Activated naive CD4-positive, alpha-beta T cell treated with anti-CD3 and anti-CD28 coated beads, Interleukin-2, amount 10 ng/mL, durations not matched to agents 7 days and 5 days (primary cell): ENCODE measurements at places on chromosomes 1 and 21.
A peak's percentile ranks its signal among the peaks of the same experiment; 100 is the strongest.

DNA sequence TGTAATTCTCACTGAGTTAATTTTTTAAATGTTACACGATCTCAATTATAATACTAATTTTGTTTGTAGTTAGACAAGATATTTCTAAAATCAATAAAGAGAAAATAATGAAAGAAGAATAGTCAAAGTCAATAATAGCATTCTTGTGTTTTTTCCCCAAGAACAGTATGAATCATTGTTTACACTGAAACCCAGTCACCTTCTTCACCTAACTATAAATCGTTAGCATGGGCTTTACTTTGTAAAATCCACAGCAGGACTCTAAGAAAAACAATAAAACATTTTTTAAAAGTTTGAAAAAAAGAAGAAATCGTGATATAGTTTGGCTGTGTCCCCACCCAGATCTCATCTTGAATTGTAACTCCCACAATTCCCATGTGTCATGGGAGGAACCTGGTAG is 234.6 kb upstream of the LYPLAL1 start:
- DNase-seq: no peak

GRCh38 chr1:27878787-27879335 is 6.5 kb downstream of the THEMIS2 start:
- DNase-seq: no peak

- DNase-seq: no peak
Measured at GRCh38 chr1:38580594-38580993, 279.0 kb downstream of the RRAGC start.

GRCh38 chr1:30423570-30423969 is 299.8 kb downstream of the MATN1 start:
- no peak for DNase-seq

- no peak for DNase-seq
Measured at GRCh38 chr1:83909687-83910086, 89.2 kb downstream of the TTLL7 start.

GRCh38 chr1:93815366-93816110 is 63.5 kb downstream of the DNTTIP2 start:
- no peak for DNase-seq

DNA sequence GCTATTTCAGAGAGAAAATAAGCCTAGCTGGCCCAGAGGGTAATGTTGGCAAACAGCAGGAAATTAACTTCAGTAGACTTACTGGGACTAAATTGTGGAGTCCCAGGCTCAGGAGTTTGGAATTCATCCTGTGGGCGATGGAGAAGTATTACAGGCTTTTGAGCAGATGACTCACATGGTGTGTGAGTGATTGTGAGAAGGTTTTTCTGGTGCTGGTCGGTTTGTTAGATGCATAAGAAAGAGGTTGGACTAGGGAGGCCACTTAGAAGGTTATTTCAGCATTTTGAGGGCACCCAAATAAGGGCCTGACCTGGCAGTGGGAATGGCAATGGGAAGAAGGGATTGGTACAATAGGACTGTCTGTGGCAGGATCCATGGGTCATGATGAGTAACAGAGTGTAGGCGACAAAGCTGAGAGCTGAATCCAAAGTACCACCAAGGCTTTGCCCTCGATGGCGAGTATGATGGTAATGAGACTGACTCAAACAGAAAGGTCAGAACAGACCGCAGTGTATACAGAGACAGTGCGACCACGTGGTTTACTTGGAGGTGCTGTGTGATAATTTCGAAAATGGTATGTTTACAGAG is 69.2 kb upstream of the KIF26B start:
- no peak for DNase-seq

- no peak for DNase-seq
Measured at GRCh38 chr1:73910062-73910461, 287.9 kb downstream of the LRRIQ3 start.

DNA sequence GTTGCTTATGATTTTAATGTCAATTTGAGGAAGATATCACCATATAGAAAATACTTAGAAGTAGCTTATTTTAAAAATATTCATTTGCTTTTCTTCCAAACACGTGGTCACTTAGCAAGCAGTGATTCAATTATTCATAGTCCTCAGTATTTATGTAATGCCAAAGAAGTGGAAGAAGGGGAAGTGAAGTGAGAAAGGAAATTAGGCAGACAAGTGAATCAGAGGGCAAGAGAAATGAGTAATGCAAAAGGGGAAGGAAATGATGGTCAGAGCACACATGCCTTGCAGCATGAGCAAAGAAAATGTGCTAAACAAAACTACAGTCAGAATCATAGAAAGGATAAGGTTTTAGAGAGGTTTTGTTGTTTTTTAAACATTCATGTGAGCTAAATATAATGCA is 31.8 kb downstream of the SDCCAG8 start:
- no peak for DNase-seq

DNA sequence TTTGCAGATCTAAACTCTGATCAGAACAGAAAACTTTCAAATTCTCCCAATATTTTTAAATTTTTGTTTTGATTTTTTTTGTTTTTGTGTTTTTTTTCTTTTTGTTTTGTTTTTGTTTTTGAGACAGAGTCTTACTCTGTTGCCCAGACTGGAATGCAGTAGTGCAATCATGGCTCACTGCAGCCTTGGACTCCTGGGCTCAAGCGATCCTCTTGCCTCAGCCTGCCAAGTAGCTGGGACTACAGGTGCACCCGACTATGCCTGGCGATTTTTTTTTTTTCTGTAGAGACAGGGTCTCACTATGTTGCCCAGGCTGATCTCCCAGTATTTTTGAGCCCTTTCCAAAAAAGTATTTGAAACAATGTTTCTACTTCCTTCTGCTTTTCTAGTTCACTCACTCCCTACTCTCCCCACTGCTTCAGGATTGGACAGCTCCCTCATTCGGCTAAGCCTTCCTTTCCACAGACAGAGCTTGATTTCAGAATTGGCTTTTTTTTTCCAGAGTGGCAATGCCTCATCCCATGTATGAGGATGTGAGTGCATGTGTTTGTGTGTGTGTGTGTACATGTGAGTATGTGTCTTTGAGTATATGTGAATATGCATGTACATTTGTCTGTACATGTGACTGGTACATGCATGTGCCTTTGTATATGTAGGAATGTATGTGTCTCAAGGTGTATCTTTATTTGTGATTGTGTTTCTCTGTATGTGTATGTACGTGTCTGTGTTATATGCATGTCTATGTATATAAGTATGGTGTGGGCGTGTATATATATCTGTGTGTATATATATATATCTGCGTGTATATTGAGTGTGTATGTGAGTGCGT is 11.9 kb downstream of the LHX4 start:
- no peak for DNase-seq

DNA sequence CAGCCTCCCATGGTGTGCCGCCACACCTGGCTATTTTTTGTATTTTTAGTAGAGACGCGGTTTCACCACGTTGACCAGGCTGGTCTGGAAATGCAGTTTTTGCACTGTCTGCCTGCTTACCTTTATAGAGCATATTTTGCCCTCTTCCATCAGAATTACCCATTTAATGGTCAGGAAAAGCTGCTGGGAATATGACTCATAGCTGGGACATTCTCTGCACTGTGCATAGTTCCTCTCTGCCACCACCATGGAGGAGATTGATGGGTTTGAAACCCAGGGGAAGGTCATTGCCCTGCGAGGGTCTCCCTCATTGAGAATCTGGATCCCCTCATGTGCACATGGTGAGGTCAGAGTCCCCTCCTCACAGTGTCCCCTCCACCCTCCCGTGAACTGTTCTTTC is 32.1 kb downstream of the MX1 start:
- DNase-seq: no peak

- DNase-seq: no peak
Measured at GRCh38 chr1:213844632-213845031, 143.1 kb upstream of the PROX1 start.

DNA sequence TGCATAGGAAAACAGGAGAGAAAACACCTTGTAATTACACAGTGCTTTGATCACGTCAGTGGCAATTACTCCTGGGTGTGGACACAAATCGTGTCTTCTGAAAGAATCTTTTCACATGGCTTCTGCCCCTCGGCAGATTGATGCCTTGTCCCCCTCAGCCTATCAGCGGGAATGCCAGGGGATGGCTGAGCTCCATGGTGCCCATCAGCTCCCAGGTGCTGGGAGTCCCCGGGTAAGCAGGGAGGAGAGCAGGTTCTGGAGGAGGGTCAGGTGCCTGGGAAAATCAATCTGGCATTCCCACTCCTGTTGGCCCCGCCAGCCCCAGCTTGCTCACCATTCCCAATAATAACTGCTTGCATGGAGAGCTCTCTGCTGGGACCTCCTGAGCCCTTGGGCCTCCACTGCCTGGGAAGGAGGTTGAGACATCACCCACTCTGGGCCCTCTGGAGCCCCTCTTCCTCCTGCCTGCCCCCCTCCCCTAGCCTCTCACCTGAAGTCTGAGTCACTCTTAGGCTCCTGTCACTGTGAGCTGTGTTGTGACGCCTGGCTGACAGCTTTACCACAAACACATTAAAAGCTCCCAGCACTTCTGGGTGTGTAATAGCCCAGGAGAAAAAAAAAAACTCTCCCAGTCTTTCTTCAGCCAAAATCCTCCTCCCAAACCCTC is 4.9 kb downstream of the CAMK2N1 start:
- no peak for DNase-seq

- no peak for DNase-seq
Measured at GRCh38 chr21:38848187-38848609, 42.5 kb downstream of the ETS2 start.

- DNase-seq: no peak
Measured at GRCh38 chr1:233359431-233359830, 31.9 kb downstream of the MAP3K21 start.

- no peak for DNase-seq
Measured at GRCh38 chr1:28104866-28105467, 16.6 kb upstream of the EYA3 start.

DNA sequence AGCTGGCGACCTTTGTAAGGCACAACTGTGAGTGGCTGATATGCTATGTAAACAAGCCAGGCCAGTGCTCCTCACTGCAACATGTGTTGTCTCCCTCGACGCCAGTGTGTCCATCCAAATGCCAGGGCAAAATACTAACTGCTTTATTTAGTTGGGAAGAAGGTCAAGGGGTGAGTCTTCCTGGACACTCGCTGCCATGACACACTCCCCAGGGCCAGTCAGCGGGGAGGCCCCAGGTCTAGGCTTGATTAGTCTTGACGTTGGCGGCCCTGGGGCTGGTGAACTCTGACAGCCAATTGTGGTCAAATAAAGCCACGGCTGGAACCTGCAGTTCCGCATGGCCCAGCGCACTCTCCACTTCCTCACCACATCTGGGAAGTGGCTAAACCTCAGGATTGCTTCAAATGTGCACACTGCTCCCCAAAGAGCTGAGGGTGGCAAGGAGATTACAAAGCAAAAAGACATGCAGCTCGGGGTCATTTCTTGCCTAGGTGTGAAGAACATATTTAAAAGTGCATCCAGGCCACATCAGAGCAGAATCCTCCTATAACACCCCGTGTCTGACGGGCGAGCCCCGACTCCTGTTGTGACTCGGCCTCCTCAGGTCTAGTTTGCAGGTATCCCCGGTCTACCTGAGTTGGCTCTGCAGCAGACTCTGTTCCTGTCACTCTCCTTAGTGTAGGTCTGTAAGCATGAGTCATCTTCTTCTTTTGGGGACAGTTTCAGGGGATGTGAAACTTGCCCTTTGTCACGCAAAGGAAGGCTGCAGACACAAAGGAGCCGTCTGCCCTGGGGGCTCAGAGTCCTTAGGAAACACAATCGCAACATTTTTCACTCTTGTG is 183.5 kb downstream of the RUNX1 start:
- DNase-seq: peak; percentile 59

GRCh38 chr1:27496604-27497155 is 6.7 kb upstream of the WASF2 start:
- DNase-seq: no peak

GRCh38 chr1:248850124-248850523 is 8.8 kb downstream of the ZNF692 start:
- DNase-seq: no peak

GRCh38 chr1:113903501-113904292 is 902 bp downstream of the AP4B1 start:
- no peak for DNase-seq

DNA sequence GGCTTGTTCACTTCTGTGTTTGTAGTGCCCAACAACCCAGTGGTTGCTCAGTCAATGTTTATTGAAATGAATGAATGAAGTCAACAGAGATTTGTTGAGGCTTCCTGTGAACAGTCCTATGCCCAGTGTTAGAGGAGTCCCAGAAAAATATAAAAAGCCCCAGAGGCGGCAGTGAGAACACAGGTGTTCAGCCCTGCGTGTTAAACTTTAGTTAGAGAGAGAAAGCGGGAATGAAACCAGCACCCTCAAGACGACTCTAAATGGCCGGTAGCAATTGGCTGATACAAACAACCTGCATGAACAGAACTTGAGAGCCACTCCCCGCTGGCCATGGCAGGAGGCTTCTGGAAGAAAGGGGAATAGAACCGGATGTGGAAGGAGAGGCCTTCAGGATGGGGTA is 22.6 kb downstream of the TMEM51 start:
- DNase-seq: no peak

DNA sequence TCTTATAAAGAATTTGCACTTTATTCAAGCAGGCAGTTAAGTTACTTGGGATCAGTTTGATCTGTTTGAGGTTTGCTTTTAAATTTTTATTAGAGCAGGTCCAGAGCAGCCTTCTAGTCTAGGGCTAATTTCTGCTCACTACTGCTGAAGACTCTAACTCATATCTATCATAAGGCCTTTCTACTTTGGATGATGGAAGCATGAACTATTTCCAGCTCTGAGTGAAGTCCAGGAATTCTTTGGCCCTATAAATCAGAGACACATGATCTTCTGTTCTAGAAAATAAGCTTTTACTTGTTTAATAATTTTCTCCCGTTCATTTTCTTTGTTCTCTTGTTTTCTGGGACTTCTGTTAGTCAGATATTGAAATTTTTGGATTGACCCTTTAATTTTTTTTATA is 14.7 kb downstream of the NIBAN1 start:
- no peak for DNase-seq

GRCh38 chr1:183506561-183506960 is 34.3 kb downstream of the SMG7 start:
- DNase-seq: no peak

DNA sequence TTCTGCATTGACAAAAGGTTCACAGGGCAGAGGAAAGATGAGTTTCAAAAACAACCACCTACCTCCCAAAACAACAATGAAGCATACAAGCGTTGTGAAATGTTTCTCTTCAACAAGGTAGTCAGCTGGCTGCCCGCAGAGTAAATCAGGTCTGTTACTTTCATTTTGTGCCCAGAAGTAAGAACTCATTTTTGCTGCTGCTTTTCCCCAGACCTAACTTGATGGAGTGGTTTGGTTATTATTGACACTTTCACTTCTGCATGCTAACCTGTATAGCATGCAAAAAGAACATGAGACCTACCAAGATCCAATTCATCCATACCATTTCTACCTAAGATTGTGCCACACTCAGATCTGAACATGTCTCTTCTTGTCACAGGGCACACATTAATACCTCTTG is 1.3 kb downstream of the SLC9C2 start:
- no peak for DNase-seq

GRCh38 chr1:174954073-174954460 is 45.7 kb upstream of the CACYBP start:
- no peak for DNase-seq
